ENCODE measurements at places on chromosomes 11 and 22.

- peak; percentile 63 for DNase-seq
These were observed at the start of gene BCO2 for GRCh38 chr11:112174789-112175598. BCO2 (plus strand) TSS chr11:112175512; CDS start chr11:112175602, 90 bp downstream.

- DNase-seq, result no peak
These were observed 15.2 kb upstream of the OR52K2 start for GRCh38 chr11:4433856-4434255.

DNA sequence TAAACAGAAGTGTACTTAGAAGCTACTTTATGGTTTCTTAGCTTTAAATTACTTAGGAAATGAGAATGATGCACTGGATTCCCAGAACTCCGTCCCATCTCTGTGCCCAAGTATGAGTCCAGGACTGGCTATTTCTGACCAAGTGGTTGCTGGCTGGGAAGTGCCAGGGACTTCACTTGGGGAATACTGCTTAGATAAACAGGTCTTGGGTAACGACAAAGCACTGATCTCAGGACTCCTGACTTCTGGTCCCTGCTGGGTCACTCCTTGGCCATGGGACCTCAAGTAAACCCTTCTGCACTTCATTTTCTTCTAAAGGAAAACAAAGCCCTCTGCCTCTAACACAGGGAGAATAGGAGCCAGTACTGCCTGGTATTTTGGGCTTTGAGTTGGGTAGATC lies 27.9 kb downstream of the ABTB2 start:
- no peak for DNase-seq

DNA sequence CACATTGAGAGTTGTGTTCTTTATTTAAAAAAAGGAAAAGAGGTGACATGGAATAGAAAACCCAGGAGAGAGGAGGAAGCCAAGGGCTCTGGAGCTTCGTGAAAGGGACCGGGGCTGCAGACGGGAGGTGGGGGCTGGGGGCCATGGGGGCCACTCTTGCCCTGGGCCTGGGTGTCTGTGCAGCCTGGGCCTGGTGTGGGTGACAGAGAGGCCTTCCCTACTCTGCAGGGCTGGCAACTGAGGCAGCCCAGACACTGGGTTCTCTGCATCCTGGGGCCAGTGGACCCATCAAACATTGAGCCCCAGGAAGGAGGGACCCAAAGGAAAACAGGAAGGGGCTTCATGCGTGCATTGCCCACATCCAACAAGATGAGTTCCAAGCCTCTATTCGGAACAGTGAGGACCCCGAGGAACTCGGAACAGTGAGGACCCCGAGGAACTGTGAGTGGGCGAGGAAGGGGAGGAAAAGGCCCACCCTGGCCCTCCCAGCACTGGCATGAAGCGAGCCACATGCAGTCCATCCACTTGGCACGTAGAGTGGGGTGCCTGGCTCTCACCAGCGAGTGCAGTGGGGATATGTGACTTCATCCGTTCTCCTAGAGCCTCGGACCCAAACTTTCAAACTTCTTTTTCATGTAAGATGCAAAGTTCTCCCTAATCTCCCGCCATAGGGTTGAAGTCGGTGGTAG lies 1121.6 kb downstream of the BRD1 start:
- no peak for DNase-seq

GRCh38 chr22:17537155-17537554 lies 26.1 kb upstream of the SLC25A18 start:
- no peak for DNase-seq

GRCh38 chr22:22392131-22392530 lies 116.4 kb downstream of the ZNF280B start:
- DNase-seq, result no peak

GRCh38 chr11:119717839-119718534 lies 11.0 kb downstream of the NECTIN1 start:
- no peak for DNase-seq

DNA sequence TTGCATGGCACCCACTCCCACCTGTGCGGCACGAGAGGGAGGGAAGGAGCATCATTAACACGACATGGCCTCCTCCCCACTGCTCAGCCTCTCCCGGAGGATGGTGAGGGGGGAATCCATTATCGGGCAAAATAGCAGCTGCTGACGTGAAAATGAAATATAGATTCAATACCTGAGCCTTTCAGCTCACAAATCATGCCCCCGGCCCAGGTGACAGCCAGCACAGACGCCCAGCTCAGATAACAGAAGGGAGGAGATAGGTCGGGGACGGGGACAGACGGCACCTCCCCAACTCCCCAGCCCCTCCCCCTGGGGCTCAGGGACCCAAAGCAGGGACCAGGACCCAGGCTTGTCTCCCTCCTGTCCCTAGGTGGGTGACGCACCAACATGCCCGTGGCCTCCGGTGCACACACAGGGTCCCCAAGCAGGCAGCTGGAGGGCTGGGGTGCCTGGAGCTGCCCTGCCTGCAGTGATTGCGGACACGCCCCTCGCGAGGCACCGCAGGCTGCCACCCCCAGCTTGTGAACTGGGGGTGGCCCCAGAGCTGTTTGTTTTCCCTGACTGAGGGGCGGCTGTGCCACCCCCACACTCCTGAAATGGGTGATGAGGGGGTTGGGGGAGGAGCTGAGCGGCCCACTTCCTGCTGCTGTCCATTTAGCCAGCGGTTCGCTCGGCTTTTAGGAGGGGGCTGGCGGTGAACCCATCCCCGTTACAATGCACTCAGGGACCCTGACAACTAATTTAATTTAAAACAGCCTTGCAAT lies 31.7 kb downstream of the FLRT1 start:
- DNase-seq, result no peak

DNA sequence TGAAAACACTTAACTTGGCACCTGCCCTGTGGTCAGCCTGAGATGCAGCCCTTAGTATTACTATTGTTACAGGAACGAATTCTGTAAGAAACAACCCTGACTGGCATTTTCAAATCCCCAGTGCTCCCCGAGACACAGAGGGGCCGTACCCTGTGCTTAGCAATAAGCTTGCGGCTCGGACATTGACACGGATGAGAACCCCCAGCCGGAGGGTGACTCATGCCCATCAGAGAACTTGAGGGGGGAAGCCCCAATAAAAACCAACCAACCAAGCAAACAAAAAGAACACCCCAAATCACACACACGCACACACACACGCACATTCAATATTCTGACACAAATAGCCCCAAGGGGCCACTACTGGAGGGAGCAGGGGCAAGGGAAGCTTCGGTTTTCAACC lies 63.8 kb downstream of the SHISAL1 start:
- DNase-seq, result no peak

GRCh38 chr11:10474551-10474950 lies 19.5 kb downstream of the AMPD3 start:
- no peak for DNase-seq

- DNase-seq, result no peak
These were observed 72.0 kb downstream of the ZBTB16 start for GRCh38 chr11:114131461-114131864.

- no peak for DNase-seq
These were observed 4.8 kb downstream of the POU2F3 start for GRCh38 chr11:120244476-120245365.

- DNase-seq, result no peak
These were observed 22.1 kb downstream of the CABP7 start for GRCh38 chr22:29741926-29742325.

DNA sequence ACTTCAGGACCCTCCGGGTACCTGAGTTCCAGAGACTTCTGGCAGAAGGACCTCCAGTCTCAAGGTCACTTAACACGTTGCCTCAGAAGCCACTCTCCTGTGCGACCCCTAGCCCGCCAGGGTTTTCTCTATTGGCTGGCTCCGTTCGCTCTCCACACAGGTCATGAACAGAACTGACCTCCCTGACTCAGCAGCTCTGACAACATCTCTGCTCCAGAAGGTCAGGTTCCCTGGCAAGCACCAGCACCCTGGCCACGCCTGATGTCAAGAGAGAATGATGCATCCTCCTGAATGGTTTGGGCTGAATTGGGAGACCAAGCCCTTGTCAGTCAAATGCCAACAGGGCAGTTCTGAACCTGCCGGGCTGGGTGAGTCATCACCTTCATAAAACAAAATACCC lies 84.3 kb upstream of the TMEM45B start:
- no peak for DNase-seq

GRCh38 chr11:27977031-27977430 lies 130.9 kb downstream of the KIF18A start:
- DNase-seq, result no peak

DNA sequence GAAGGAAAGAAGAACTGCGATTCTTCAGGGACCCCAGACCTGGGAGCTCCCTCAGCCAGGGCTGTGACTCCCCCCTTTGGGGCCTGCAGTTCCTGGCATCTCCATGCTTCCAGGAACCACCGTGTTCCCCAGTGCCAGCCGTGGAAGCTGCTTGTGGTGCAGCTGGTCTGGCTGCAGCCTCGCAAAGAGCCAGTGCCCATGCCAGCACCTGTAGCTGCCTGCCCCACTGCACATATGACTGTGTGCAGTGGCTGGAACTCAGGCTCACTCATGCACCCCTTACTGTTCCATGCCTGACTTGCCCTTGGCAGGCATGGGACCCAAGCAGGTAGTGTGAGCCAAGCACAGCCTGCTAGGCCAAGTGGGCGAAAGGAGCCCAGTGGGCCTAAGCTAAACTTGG lies 401.3 kb downstream of the LRRC4C start:
- DNase-seq, result no peak

DNA sequence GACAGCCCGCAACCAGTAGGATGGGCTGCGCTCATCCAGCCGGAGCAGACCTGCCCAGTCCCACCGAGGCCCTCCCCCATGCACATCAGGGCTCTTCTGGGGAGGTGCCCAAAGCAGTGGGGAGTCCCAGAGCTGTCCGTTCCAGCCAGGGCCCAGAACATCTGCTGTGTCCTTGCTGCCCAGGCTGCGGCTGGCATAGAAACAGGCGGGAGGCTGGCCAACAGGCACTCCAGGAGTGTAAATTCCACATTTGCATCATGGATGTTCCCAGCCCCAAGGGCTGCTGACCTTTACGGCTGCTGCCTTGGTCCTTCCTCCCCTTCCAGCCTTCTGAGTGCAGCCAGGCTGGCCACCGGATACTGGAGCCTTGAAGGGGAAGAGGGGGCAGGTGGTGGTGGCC lies 30.0 kb upstream of the SYT7 start:
- no peak for DNase-seq

- no peak for DNase-seq
These were observed 5.8 kb downstream of the POLR2F start for GRCh38 chr22:37959231-37959825.

- no peak for DNase-seq
These were observed 399.2 kb upstream of the NARS2 start for GRCh38 chr11:78973876-78974275.

GRCh38 chr11:11966826-11967668 lies 41.4 kb downstream of the DKK3 start:
- DNase-seq, result peak; percentile 63

DNA sequence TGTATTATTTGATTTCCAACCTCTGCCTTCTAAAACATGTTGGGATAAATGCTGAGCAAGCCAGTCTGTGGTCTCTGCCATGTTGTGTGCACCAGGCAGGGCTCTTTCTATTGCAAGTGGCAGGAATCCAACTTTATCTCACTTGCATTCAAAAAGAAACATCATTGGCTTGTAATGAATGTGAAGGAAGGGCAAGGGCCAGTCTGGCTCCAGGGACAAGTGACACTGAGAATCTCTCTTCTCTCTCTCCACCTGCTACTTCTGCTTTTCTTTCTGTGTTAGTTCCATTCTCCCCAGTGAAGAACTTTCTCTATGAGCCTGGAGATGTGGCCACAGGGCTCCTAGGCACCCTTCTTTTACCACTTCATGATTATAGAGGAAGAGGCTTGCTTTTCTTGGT lies 329.9 kb upstream of the NCAM1 start:
- DNase-seq, result no peak

DNA sequence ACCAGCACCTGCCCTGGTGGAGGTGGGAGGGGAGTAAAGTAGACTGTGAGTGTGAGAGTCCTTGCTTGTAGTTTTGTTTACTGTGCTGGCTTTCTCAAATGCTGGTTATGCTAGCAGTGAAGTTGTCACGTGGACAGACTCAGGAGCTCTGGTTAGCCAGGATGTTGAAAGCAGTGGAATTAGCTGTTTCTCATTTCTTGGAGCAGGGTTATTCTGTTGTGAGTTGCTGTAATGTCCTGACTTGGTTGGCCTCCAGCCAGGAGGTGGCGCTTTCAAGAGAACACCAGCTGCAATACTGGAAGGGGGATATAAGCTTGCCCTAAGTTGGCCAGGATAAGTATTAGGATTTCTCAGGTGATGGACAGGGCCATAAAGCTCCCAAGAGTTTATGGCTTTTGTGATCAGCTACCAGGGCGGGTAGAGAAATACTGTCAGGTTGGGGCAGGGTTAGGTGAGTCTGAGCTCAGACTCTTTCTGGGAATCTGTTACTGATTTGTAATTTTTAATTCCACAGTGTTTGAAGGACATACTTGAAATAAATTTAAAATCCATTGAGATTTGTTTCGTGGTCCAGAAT lies 13.7 kb downstream of the CYP2D6 start:
- no peak for DNase-seq

DNA sequence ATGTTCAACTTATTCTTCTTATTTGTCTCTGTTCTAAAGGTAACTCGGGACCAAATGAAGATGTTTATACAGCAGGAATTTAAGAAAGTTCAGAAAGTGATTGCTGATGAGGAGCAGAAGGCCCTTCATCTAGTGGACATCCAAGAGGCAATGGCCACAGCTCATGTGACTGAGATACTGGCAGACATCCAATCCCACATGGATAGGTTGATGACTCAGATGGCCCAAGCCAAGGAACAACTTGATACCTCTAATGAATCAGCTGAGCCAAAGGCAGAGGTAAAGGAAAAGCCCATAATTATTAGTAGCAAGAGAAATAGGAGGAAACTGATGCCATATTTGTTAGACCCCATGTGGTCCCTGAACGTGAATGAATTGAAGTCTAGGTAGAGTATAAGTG lies 63.3 kb downstream of the TRIM44 start:
- no peak for DNase-seq

- DNase-seq, result peak; percentile 90
These were observed 170.2 kb downstream of the BRD1 start for GRCh38 chr22:49657275-49657973.

GRCh38 chr11:1752907-1753228 lies 2.5 kb upstream of the IFITM10 start:
- DNase-seq, result no peak

DNA sequence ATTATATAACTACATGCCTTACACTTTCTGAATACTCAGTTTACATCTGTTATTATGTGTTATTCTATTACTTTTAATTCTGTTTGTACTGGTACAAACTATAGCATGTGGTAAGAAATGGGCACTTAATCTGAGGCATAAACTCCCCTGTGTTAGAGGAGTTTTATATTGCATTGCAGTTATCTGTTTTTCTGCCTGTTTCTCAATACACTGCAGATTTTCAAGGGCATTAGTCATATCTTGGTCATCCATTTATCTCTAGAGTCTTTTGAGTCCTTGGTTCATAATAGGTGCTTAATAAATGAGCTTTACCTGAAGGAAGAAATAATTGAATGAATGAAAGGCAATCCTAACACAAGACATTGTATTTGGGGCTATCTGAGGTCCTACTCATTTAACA lies 182.9 kb upstream of the CTSC start:
- DNase-seq, result no peak

DNA sequence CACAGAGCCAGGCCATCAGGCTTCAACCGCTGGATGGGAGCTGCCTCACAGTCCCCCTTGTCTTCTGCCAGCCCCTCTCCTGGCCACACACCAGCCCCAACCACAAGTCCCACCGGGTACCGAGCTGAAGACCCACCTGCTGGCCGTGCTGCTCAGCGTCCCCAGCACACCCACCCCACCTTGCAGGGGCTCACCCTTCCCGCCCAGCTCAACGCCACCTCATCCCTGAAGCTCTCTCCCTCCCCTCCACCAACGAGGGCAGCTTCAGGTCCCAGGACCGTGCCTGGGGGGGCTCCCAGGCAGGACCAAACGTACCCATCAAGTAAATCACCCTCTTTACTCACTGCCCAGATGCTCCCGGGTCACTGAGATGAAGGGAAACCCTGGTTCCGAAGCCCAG lies 141.0 kb downstream of the CRYBB2 start:
- DNase-seq, result no peak

GRCh38 chr11:26779074-26779865 lies 57.4 kb upstream of the SLC5A12 start:
- DNase-seq, result no peak

Measured in CD4-positive, alpha-beta T cell treated with Interleukin-4 for 1 hour (primary cell).